CD4-positive, alpha-beta T cell treated with Interferon gamma for 1 hour (primary cell): ENCODE measurements at places on chromosomes 16 and 17.

GRCh38 chr17:1997289-1997926, 27.7 kb downstream of the RTN4RL1 start:
- DNase-seq = no peak

GRCh38 chr17:42581744-42582270, 4.3 kb upstream of the PSMC3IP start:
- DNase-seq = no peak

- DNase-seq = no peak
These were observed 61.0 kb downstream of the CFDP1 start for GRCh38 chr16:75372236-75372856.

DNA sequence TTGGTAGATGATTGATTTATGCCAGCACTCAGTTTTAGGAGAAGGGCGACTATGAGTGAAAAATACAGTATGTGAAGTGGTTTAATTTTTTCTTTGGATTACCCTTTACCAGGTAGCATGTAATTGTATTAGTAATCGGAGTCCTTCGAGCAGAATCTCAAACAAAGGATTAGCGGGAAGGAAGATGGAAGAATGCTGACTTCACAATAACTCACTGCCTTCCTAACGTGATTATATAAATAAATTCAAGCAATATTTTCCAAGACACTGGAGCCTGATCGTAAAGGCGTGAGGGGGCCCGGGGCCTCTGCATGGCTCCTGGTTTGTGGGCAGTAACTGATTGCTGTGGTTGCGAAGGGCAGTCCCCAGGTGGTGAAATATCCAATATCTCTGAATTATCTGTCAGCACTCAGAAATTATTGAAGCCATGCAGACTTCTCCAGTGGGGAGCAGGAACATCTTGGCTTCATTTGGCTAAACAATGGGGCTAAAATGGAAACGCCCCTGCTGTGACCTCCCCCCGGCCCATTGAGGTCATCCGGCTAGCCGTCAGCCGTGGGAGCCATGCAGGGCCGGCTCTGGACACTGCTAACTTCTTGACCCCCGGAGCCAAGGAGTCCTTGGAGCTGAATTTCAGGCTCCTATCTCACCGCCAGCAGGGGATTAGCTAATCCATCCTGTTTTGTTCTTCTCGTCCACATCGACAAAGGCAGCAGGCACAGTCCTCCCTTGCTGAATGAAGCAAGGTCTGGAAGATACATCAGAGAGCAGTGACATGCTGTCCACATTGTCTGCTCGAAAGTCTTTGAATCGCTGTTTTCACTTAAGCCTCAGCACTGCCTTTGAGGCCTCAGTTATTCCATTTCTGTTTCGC, 295.9 kb upstream of the N4BP1 start:
- DNase-seq = no peak

DNA sequence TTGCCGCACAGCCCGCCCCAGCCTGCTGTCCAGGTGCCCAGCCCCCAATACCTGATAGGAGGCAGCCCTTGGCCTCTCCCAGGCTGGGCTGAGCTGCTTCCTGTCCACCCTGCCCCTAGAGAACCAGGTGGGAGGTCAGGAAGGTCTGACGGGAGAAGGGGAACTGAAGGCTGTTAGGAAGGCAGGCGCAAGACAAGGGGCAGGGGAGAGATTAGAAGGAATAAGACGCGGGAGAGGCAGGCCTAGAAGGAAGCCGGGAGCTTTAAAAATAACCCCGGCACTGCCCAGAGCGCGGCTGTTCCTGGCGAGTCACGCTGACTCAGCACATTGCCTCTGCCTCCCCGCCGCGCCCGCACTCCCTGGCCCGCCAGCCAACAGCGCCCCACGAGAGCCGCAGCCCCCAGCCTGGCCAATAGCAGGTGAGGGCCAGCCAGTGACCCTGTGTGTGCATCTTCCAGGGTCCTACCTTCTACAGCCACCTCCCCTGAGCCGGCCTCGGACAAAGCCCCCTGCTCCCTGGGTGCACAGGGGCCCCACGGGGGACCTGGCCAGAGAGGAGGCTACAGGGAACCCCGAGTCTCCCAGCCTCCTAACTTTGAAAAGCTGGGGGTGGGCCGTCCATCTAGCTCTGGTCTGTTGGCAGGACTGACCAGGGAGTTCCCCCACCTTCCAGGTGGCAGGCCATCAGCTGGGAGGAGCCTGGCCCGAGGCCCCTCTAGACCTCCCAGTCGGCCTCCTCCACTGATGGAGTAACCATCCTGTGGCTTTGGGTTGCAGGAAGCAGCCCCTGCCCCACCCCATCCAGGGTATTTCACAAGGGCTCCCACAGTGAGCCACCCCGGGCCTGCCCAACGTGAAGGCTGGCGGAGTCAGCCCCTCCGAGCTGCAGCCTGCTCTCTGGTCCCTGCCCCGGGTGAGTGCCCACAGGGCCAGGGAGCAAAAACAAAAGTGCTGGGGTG, 4.0 kb downstream of the MAFG start:
- DNase-seq = peak; percentile 51

- no peak for DNase-seq
These were observed 252.3 kb upstream of the CA10 start for GRCh38 chr17:52410781-52411180.

DNA sequence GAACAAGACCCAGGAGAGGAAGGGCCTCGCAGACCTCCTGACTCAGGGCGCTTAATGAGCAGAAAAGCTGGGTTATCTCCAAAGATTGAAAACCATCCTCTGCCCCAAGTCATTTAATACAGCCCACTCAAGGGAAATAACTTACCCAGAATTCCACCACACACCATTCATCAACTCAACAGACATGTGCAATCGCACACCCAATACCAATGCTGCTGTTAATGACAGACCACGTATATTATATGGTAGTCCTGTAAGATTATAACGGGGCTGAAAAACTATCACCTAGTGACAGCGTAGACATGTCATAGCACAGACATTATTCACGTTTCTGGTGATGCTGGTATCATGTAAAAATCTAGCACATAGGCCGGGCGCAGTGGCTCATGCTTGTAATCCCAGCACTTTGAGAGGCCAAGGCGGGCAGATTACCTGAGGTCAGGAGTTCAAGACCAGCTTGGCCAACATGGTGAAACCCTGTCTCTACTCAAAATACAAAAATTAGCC, 52.5 kb upstream of the HELZ start:
- no peak for DNase-seq

DNA sequence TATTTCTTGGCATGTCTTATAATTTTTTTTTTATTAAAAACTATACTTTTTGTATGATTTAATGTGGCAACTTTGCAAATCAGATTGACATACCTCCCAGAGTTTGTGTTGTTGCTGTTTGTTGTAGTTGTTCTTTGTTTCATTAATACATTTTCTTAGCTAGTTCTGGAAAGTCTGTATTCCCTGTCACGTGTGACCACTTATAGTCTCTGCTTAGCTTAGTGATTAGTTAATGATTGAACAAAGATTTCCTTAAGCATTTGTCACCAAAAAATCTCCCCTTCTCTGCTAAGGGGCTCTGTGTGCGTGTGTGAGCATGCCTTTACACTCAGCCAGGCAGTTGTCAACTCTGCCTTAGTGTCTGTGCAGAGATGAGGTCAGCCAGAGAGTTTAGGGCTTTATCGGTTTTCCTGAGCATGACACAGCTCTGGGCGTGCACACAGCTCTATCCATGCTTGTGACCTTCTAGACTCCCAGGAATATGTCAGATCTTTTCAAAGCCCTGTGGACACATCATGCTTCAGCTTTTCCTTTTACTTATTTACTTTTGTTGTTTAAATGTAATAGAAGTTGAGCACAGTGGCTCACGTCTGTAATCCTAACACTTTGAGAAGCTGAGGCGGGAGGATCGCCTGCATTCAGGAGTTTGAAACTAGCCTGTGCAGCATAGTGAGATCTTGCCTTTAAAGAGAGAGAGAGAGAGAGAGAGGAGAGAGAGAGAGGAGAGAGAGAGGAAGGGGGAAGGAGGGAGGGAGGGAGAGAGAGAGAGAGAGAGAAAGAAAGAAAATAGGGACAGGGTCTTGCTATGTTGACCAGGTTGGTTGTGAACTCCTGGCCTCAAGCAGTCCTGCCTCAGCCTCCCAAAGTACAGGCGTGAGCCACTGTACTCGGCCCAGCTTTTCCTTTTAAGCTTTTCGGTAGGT, 21.9 kb downstream of the DNAI2 start:
- no peak for DNase-seq
